ENCODE measurements at places on chromosomes 13 and 19.
A peak's percentile ranks its signal among the peaks of the same experiment; 100 is the strongest.

GRCh38 chr19:57171551-57172081, 4.3 kb upstream of the DUXA start:
- peak; percentile 66 for DNase-seq

DNA sequence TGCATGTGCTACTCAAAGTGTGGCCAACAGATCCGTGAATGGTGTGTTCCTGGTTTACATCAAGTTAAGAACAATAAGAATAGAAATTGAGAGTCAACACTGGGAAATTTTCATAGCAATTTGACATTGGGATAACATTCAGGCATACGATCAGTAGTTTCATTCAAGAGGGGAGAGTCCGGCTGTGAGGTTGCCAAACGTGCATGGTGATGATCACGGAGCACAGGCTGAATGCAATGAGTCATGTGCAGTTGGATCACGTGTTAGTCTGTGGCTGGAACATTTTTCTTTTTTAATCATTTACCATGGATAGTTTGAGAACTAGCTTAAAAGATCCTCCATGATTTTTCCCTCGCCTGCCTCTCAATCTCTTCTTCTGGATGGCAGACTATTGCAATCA, 2.5 kb upstream of the DCT start:
- DNase-seq, result no peak

- DNase-seq, result peak; percentile 80
Observed at GRCh38 chr19:18742838-18743783, 48.0 kb downstream of the COMP start.

- no peak for DNase-seq
Observed at GRCh38 chr13:33015241-33015668, 968 bp upstream of the KL start.

All from right hindlimb (tissue), 1 donor.